ENCODE measurements at places on chromosomes 16 and 17.

DNA sequence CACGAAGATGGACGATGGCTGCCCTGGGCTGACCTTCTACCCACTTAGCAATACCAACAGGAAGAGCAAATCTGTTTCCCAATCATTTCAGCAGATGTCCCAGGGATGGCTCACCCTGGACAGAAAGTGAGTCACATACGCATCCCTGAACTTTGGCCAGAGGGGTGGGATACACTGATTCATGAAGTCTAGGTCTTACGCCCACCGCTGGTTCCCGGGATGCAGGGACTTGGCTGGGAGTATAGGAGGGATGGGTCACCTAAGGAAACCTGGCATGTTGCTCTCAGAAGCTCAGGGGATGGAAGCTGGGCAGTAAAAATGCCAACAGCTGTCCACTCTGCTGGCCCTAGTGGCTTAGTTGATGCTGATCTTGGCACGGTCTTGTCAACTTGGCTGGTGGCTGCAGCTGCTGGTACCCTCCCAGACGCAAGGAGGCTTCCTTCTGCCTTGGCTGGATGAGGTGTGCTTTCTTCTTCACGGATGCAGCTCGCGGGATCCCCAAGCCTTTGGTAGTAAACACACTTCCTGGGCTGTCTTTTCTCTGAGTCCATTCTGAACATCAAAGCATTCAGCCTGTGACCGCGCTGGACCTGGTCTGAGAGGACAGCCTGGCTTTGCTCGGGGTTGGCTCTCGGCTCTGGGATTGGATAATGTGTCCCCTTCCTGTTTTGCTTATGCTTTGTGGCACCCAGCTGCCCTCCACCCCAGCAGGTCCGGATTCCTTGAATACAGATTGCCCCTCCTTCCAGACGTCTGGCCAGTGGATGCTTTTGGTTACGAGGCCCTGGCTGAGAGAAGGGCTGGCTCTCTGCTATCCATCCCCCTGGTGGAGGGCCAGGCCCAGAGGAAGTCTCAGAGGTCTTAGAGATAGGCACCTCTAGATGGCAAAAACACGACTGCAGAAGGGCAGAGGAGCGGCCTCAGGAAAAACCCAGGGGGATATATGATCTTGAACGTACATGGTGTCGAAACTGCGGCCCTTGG, 71.5 kb downstream of the RAP1GAP2 start:
- DNase-seq: peak; percentile 72

DNA sequence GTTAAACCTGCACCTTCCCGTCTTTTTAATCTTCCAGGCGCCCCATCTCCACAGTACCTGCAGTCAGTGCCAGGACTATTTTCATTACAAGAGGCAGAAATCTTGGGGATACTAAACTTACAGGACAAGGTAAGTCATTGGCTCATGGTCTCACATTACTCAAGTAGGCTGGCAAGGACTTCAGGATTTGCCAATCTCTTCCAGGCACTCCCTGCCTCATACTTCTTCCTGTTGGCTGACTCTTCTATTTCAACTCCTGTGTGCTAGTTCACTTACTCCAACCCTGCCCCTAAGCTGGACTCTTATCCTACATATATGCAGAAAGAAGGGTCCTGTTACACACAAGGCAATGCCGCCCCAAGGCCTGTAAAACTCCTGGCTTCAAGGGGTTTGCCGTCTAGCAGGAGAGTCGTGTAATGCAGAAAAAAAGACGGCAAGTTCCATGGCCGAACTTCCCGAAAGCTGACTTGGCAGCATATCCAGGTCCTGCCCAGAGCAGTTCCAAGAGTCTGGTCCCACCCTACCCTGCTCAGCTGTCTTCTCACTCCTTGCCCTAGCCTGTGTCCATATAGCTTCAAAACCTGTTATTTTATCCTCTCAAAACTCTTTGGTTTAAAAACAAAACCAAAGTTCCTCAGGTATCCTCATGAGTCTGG, 14.8 kb downstream of the ERN1 start:
- no peak for DNase-seq

DNA sequence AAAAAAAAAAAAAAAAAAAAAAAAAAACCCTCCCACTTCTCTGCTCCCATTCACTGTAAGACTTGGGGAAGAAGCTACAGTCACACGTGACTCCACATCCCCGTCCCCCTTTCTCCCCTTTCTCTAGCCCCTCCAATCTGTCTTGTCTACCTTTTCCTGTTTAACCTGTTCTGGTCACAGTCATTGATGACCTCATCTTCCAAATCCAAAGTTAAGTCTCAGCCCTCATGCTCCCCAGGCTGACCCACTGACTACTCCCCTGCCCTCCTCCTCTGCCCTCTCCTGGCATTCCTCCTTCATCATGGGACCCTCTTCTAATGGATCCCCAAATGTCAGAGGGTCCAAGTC, 1.6 kb upstream of the CDH5 start:
- DNase-seq: no peak

GRCh38 chr17:69729944-69730343, 315.4 kb downstream of the MAP2K6 start:
- no peak for DNase-seq

DNA sequence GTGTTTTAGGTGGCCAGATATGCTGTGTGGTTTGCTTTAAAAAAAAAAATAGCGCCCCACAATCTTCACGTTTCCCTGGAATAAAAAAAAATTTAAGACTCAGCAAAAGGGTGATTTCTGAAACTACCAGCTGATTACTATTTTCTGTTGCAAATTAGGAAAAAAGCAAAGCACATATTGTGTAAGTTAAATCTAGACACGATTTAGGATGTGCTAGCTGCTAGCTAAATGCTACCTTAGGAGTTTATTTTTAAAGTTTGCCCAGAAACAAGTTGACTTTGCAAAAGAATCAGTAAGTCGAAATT, 944 bp upstream of the MARF1 start:
- no peak for DNase-seq

All from neural progenitor cell (in vitro differentiated cells).